ENCODE measurements at places on chromosomes 13 and 19. TPM values are rescaled to one million over a fixed set of nuclear protein-coding genes. Genes with fewer than 3 reads are reported as not detected.

DNA sequence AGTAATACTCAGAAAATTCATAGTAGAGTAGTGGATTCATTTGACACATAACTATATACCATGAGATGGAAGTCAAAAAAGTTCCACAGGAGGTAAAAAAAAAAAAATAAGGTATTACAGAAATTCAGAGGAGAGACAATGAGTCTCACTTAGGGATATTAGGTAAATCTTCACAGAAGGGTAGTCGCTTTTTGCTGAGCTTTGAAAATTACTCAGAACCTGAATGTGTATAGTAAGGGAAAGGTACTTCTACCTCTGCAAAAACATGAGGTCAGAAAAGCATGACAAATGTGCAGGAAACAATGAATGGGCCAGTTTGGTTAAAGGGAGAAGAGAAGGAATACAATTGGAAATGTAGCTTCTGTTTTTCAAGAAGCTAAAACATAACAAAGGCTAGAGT, 250.6 kb downstream of the ITGBL1 start:
- no peak for DNase-seq

DNA sequence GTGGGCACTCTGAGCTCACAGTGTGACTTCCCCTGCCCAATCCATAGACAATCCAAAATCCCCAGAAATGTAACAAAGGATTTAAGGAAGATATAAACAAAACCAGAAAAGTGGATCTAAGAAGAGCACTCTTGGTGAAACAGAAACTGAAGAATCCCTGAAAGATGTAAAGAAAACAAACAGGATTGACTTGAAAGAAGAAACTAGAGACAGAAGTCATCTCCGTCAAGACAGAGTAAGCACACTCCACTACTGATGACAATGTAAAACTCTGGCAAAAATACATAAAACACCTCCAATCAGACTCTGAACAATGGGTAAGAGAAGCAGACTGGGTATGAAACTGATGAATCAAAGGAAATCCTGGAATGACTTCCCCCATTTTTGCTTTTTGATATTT, 13.5 kb downstream of the TUBGCP3 start:
- DNase-seq = no peak

DNA sequence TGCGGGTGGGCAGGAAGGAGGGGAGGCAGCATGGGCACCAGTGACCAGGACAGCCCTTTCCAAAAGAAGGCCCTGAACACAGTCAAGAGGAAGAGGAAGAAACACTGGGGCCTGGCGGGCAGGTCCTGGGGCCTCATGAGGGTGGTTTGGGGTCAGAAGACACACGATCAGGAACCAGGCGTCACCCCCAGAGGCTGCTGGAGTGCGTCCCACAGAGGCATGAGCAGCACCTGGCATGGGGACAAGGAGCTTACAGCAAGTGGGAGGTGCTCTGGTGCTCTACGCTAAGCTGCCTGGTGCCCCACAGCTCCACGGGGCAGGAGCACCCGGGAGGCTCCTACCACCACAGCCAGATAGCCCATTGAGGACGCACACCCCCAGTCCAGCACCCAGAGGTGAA, 20.0 kb downstream of the ELL start:
- no peak for DNase-seq

DNA sequence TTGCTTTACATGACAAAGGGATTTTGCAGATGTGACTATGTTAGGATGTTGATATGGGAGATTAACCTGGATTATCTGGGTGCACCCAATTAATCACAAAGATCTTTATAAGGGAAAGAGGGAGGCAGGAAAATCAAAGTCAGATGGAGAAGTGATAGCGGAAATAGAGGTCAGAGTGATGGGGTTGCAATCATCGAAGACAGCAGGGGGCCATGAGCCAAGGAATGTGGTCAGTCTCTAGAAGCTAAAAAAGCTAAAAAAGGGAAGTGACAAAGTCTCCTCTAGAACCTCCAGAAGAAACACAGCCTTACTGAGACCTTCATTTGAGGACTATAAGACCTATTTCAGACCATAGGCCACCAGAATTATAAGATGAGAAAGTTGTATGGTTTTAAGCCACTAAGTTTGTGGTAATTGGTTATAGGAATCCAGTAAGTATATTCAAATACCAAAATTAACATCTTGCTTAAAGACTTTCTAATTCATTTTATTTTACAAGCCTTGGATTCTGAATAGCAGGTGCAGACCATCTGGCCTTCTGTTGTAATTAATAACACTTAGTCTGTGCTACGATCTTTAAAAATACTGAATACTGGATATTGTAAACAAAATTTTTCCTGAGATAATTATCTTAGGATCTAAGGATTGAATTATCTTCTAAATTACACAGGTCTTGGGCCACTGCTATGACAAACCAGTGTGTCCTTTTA, 493.4 kb upstream of the PCDH20 start:
- DNase-seq = no peak

DNA sequence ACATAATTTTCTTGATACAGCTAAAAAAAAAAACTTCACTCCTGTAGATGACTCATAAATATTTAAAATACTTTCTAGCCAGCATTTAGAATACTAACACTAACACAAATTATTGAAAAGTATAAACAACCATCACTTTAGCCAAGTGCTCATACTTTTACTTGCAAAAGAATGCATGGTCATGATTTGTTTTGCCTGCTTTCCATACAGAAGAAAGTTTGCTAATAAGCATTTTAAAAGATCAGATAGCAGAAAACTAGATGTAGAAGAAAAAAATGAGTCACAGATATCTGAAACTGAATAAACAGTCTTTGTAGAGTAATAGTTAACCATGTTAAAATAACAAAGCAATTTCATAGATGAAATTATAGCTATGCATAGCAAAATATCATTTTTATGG, 2280.4 kb upstream of the PCDH20 start:
- no peak for DNase-seq

Gene KIR3DL1
- total RNA-seq = not detected

Gene CYP2F1
- total RNA-seq = not detected

DNA sequence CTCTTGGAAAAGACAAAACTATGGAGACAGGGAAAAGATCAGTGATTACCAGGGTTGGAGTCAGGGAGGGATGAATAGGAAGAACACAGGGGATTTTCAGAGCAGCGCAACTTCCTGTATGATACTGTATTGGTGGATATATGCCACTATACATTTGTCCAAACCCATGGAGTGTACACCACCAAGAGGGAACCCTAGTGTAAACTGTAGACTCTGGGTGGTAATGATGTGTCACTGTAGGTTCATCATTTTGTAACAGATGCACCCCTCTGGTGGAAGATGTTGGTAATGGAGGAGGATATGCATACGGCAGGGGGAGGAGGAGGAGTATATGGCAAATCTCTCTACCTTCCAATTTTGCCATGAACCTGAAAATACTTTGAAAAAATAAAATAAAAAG, 68.1 kb downstream of the UFM1 start:
- DNase-seq = no peak

DNA sequence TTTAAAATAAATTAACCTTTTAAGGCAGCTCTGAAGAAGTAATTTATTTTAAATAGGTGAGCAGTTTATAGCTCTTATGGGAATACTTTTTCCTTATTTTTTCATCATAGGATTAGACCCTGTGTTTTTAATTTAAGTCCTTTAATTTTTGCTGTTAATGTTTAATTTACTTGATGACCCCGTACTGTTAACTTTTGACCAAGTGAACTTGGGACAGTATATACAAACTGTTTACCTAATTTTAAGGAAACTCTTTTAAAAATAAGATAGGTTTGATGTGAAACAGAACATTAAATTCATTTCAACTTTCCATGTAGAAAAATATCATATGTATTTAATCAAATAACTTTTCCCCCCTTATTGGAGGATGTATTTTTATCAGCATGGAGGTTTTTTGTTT, 74.4 kb downstream of the KCNRG start:
- no peak for DNase-seq
